Adrenal gland (tissue), 19 donors: ENCODE measurements at places on chromosomes 16 and 17. TPM values are rescaled to one million over a fixed set of nuclear protein-coding genes. Genes with fewer than 3 reads are reported as not detected.

Gene RNF222
- total RNA-seq: not detected

Gene CDH15
- total RNA-seq: 0.17 TPM

Gene C17orf113
- total RNA-seq: 0.32 TPM

Gene EMP2
- 15.4 TPM for total RNA-seq

Gene PYDC1
- not detected for total RNA-seq

Gene MAP2K3
- 6.4 TPM for total RNA-seq

Gene KCNJ18
- total RNA-seq: not detected

Gene HP
- 5.3 TPM for total RNA-seq

Gene QRICH2
- 1.4 TPM for total RNA-seq

Gene MARVELD3
- total RNA-seq: not detected

Gene SOST
- total RNA-seq: not detected

Gene ITGB4
- 1.00 TPM for total RNA-seq

Gene TPSAB1
- 0.46 TPM for total RNA-seq

Gene SMIM36
- total RNA-seq: not detected

Gene KCNJ2
- 0.79 TPM for total RNA-seq

Gene PAGR1
- total RNA-seq: 47.1 TPM

Gene KCNG4
- total RNA-seq: not detected

Gene GPR139
- total RNA-seq: not detected

Gene PRCD
- 5.5 TPM for total RNA-seq

Gene MYH1
- not detected for total RNA-seq

Gene RAB40B
- 13.6 TPM for total RNA-seq

Gene CTRB1
- total RNA-seq: 9.9 TPM

Gene KRT9
- total RNA-seq: not detected

Gene RPA1
- 109 TPM for total RNA-seq

Gene MAP2K6
- total RNA-seq: 1.7 TPM

Gene TMEM238L
- total RNA-seq: not detected

Gene NOB1
- total RNA-seq: 98.4 TPM

Gene AOC2
- 1.5 TPM for total RNA-seq
